Hypothalamus (tissue), 51 donors: ENCODE measurements at places on chromosomes 11 and 22.

DNA sequence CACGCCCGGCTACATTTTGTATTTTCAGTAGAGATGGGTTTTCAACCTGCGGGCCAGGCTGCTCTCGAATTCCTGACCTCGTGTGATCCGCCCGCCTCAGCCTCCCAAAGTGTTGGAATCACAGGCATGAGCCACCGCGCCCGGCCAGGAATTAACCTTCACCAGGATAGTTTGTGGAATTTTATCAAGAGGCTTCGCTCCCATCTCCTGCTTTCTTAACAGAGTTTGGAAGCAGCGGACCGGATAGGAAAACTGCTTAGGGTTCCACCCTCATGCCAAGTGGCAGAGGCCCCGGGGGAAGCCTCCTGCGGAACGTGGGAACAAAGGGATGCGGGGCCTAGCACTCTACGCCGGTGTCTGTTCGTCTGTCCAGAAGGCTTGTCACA, 229.9 kb downstream of the ST3GAL4 start:
- no peak for DNase-seq

- no peak for DNase-seq
These were observed 3.7 kb upstream of the FLRT1 start for GRCh38 chr11:64032050-64032449.

DNA sequence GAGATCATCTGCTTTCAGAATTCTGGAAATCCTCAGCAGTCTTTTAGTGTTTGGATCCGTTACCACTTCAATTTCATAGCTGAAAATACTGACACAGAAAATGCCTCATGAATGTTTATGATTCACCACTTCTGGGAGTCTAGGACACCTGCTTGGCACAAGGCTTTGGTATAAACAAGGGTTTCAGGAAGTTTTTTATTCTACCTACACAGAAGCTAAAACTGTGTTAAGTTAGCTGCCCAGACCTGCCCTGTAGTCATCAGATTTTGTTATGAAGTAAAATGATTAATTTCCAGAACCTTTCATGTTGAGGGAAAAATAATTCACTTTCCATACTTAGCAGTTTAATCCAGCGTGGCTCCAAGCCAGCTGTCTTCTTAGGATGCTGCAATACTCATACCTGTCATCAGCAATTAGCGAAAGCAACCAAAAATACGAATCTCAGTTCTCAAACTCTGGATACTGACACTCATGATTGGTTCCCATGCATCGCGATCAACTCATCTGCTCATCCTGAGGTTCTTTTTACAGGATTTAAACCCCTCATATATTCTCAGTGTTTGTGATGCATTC, 458.5 kb upstream of the CCDC90B start:
- no peak for DNase-seq

DNA sequence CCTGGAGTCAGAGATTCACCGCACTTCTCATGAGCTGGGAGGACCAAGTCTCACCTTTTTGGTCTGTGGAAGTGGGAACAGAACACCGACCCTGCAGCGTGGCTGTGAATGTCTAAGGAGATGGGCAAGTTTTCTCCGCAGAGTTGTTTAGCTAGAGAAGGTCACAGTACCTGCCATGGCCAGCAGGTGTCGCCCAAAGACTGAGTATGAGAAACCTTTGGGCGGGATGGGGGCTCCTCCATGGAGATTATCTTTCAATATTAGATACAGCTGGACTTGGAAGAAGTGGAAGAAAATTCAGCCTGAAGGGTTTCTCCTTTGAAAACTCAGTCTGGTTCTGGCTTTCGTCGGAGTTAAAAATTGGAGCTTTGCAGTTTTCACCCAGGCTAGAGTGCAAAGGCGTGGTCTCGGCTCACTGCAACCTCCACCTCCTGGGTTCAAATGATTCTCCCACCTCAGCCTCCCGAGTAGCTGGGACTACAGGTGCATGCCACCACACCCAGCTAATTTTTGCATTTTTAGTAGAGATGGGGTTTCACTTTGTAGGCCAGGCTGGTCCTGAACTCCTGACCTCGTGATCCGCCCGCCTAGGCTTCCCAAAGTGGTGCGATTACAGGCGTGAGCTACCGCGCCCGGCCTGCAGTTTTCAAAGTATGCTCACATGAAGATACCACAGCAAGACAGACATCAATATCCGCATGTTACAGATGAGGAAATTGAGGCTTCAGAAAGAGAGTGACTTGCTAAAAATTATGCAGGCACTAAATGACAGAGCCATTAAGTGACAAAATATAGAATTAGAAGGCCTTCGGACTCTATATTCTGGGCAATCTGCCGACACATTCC, 10.7 kb upstream of the DSCAML1 start:
- DNase-seq, result no peak

DNA sequence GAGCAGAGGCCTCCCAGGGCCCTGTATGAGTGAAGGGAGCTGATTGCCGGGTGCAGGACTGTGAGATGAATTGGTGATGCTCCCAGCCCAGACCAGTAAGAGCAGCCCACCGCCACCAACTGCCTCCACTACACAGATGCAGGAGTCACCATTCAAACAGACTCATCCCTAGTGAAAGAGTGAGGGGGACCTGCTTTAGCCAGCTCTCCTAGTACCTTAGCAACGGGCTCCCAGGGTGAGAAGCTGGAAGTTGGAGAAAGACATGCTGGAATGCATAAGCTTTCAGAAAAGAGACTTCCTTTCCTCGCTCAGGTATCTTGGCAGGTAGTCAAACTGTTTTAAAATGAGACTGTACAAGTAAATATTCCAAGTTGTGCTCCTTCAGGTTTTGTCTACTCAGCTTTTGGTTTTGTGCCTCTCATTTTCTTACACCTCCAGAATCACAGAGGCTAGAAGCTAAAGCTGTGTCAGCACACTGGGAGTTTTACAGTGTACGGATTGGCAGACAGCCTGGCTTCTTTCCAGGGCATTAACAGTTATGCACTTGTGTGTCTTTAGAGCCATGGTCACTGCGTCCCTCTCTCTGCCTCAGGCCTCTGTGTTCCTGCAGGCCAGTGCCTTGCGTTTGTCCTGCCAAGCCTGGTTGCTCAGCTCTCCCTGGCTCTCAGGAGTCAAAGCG, 146.2 kb downstream of the ATXN10 start:
- DNase-seq, result peak; percentile 59

- peak; percentile 11 for DNase-seq
These were observed 819 bp upstream of the KCNQ1OT1 start for GRCh38 chr11:2700415-2701211.

DNA sequence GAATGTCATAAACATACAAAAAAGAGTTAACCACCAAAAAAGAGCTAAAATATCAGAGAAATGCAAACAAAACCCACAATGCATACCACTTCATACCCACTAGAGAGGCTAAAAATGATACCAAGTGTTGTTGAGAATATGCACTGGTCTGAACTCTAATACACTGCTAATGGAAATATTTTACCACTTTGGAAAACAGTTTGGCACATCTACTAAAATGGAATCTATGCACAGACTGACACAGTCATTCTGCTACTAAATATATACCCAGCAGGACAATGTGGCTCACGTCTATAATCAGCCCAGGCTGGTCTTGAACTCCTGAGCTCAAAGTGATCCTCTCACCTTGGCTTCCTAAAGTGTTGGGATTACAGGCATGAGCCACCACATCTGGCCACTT, 18.0 kb downstream of the MAPK1 start:
- no peak for DNase-seq

GRCh38 chr11:80638296-80638695, 1197.5 kb upstream of the TENM4 start:
- DNase-seq, result no peak

DNA sequence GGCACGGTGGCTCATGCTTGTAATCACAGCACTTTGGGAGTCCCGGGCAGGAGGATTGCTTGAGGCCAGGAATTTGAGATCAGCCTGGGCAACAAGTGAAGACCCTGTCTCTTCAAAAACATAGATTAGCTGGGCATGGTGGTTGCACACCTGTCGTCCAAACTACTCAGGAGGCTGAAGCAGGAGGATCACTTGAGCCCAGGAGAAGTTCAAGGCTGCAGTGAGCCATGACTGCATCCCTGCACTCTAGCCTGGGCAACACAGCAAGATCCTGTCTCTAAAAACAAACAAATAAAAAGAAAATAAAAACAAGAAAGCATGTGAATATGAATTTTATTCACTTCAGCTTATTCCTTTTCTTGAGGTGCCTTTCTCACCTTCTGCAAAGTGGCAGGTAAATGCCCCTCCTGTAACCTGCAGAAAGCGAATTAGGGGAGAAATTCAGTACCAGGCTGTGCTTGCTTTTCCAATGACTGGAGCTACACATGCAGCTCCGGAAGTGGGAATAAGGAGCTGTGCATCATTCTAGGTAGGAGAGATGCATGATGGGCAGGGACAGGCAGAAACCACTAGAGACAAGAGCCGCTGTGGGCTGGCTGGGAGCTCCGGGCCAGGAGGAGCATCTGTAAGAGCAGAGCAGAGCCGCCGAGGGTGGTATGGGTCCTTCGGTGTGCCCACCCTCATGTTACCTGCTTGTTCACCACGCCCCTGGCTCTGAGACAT, 14.7 kb upstream of the KCTD17 start:
- no peak for DNase-seq

DNA sequence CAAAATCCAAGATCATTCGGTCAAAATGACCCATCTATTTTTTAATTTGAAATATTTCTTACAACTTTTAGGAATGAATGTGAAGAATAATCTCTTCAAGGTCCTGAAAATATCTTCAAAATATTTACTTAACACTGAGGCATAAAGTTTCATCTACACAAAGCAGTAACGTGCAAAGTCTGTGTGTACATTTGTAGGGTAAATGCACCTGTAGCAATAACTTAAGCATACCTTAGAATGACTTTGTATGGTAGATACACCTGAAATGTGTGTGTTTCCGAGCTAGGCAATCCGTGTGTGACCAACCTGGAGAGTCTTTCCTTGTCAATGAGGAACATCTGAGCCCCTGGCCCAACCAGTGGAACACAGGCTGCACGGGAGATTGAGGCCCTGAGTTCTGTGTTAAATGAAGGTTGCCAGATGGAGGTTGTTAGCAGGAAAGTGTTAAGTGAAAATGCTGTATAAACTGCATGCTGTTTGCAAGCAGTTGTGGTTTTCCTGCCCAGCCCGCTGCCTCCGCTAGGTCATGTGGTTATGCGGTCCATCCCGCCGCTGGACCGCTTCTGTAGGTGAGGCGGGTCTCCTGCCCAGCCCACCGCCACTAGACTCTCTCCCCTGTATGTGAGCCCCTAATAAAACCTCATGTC, 7.6 kb upstream of the CTR9 start:
- DNase-seq, result no peak

DNA sequence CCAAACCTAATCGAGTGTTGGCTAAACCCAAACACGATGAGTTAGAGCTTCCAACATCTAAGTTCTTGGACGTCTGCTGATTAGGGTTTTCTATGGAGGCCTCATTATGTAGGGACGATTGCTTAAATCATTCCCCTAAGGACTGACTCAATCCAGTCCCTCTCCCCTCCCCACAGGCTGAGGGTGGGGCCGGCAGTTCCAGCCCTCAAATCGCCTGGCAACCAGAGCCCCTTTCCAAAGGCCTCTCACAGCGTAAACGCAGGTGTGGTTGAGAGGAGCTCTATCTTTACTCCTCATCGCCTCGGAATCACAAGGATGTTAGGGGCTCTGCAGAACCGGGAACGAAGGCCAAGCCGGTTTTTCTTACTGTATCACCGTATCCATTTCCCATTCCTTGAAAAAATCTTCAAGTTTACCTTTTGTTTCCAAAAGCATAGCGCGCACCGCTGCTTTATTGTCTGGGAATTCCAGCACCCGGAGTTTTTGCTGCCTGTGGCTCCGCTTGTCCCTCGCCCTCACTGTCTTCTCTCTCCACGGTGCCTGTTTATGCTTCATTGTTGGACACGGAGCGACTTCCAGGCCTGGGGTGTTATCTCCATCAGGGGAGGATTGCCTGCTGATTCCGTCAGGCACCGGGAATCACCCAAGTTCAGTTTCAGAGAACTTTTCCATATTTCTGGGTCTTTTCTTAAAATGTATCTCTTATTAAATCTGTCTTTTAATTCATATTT, 13.8 kb upstream of the IFITM3 start:
- DNase-seq, result no peak
